ENCODE measurements at places on chromosomes 5 and 9. TPM values are rescaled to one million over a fixed set of nuclear protein-coding genes. Genes with fewer than 3 reads are reported as not detected.

The KLF4 gene
- total RNA-seq: 10.3 TPM

The CETN3 gene
- 7.3 TPM for total RNA-seq

The SPATA6L gene
- total RNA-seq: 3.8 TPM

The CTXN3 gene
- not detected for total RNA-seq

The SYK gene
- 2.8 TPM for total RNA-seq

The PCDHB5 gene
- total RNA-seq: 2.5 TPM

The ADGRV1 gene
- 0.15 TPM for total RNA-seq

The SLC4A9 gene
- 0.06 TPM for total RNA-seq

The IL3 gene
- not detected for total RNA-seq

The LMX1B gene
- total RNA-seq: 0.10 TPM

The PCDHB2 gene
- total RNA-seq: 0.15 TPM

The DMRT2 gene
- not detected for total RNA-seq

The DEPDC1B gene
- 3.4 TPM for total RNA-seq

The SLCO6A1 gene
- not detected for total RNA-seq

The C6 gene
- 0.05 TPM for total RNA-seq

The TAF1L gene
- total RNA-seq: not detected

The HARS1 gene
- 76.7 TPM for total RNA-seq

The ZNF483 gene
- total RNA-seq: 2.7 TPM

The OR5C1 gene
- not detected for total RNA-seq

The CACFD1 gene
- total RNA-seq: 12.3 TPM

The THG1L gene
- 7.2 TPM for total RNA-seq

The OR1J2 gene
- not detected for total RNA-seq

The GPR151 gene
- total RNA-seq: not detected

The TSSK1B gene
- total RNA-seq: not detected

The GTF2H2 gene
- 8.2 TPM for total RNA-seq

The PDE6A gene
- not detected for total RNA-seq

The FABP6 gene
- not detected for total RNA-seq

The INSYN2B gene
- 3.0 TPM for total RNA-seq

The IL5 gene
- total RNA-seq: not detected

The CSF1R gene
- 0.10 TPM for total RNA-seq

The SHISAL2B gene
- total RNA-seq: not detected

The SURF2 gene
- total RNA-seq: 24.4 TPM

The SLC6A18 gene
- total RNA-seq: not detected

The PFN3 gene
- not detected for total RNA-seq

The SKP1 gene
- total RNA-seq: 285 TPM
